ENCODE measurements at places on chromosomes 7 and 10.

GRCh38 chr7:140015471-140015970, 47.2 kb downstream of the PARP12 start:
- no peak for DNase-seq

DNA sequence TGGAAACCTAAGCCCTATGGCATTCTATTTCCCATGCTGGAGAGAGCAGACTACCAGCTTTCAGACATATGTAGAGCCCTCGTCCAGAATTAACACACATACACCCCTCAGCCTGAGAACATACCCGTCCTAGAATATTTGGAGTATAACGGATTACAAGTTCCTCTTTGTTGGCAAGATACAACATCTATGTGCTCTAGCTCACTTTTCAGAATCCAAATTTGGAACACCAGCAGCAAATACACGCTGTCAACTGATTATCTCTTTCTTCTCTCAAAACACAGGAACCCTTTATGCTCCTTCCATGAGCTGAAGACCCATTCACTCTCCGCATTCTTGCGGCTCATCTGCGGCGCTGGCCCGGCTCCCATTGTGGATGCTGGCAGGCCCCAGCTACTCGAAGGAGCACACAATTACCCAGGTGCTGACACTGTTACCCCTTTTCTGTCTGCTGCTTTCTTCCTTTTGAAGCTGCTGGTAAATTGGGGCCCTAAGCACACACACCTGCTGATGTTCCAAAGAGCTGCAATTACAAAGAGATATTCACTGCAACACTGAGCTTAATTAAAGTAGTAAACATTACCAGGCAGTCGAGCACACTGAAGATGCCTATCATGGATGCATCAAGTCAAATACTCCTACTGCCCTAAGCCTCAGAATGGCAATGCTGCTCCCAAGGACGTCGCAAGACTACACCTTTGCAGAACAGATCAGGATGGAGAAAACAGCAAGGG, 70.0 kb downstream of the VOPP1 start:
- no peak for DNase-seq

GRCh38 chr7:41579961-41580935, 122.6 kb downstream of the INHBA start:
- no peak for DNase-seq

GRCh38 chr10:79400146-79401004, 45.0 kb downstream of the ZCCHC24 start:
- peak; percentile 82 for DNase-seq

DNA sequence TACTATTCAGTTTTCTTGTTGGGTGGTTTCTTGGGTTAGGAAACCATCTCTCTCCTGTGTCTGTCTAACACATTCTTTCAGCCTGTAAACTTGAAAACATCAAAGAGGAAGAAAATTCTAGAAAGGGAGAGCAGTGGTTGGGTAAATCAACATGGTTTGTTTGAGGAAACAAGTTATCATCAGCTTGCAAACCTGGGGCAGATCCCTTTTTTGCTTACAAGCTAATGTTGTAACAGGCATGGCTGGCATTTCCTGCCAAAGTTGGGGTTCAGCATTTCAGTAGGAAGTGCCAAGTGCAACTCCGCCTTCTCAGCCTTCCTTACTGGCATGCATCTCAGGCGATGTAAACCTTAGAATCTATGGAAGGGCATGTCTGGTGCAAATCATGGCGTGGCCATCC, 112.6 kb downstream of the EEPD1 start:
- no peak for DNase-seq
